Adipocyte (in vitro differentiated cells): ENCODE measurements at places on chromosomes 6 and 20.

GRCh38 chr20:20851385-20851784 is 138.9 kb upstream of the RALGAPA2 start:
- no peak for DNase-seq

- DNase-seq = no peak
These were observed 69.5 kb downstream of the DAAM2 start for GRCh38 chr6:39861663-39862062.

GRCh38 chr6:149112976-149113375 is 204.5 kb upstream of the TAB2 start:
- DNase-seq = no peak

DNA sequence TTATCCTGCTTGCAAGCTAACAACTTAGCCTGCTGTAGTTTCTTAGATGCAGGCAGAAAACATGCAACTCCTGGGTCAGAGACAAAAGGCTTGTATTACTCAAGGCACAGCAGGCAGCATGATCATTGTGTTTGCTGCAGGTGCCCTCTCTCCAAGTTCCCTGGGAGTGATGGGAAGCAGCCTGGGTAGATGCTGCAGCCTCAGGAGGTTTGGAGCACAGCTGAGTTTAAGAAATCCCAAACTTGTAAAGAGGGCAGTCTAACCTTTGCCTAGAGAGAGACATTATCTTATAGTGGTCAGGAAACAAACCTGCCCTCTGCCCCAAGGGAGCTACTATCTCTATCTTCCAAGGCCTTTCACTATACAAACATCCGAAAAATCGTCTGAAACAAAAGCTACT is 61.1 kb downstream of the PFDN4 start:
- no peak for DNase-seq
